H54 (cell line): ENCODE measurements at places on chromosomes 7 and 10.

DNA sequence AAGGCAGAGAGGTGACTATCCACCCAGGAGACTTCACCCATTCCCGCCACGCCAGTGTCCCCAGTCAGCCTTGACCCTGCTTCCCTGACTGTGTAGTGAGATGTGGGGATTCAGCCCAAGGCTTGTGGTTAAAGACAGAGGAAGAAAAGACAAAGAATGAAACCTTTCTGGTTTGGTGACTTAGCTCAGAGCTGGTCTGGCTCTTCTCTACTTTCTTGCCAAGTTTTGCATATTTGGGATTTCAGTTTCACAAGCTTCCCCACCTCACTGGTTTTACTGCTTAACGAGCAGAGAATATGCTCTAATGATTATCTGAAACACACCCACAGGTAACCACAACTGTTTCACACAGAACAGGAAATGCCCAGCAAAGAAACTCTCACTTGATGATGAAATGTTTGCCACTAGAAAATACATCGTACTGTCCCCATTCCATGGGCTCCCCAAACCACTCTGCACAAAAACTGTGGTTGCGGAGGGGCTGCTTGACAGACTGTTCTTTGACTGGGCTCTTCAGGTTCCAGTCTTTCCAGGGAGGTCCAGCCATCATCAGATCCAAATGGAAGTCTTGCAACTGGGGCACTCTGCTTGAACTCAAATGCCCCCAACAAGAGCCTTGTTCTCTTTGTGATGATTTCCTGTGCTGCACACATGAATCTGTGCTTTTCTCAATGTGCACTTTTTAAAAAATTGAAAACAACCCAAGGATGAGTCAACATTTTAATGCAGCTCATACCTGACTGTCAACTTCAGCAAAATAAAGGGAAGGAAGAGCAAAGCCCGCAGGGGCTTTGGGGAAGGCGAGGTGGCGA is 95.5 kb downstream of the CTBP2 start:
- DNase-seq, result no peak

DNA sequence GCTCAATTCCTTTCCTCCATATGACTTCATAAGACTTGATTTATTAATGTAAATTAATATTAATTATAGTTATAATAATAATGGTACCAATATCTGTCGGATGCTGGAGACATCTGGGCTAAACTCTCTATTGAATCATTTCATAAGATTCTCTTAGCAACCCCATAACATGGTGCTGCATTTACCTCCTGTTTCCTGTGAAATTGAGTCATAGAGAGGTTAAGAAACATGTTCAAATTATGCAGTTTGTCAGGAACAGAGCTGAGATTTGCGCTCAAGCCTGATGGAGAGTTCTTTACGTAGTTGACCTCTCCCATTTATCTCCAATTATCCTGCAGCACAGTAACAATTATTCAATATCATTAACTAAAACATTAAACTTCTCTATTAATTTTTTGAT is 621.8 kb upstream of the FZD8 start:
- DNase-seq, result no peak

DNA sequence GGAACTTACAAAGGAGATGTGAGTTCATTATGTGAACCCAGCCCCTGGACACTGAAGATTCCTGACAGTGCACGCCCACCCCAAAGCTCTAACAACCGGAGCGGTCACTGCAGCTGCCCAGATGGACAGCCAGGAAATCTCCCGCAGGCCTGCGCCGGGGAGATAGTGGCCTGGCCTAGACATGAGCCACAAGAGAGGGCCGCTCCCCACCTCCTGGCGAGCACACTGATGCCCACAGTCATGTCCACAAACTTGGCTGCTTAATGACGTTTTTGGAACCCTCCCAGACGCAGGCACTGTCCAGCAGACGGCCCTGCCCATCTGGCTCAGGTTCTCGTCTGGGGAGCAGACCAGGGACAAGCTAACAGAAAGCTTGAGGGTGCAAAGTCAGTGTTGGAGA is 34.2 kb downstream of the TCERG1L start:
- no peak for DNase-seq

- peak; percentile 7 for DNase-seq
Observed at GRCh38 chr7:114048386-114049235, 129.8 kb upstream of the PPP1R3A start.

- no peak for DNase-seq
Observed at GRCh38 chr10:24526085-24526649, 197.5 kb downstream of the ARHGAP21 start.

DNA sequence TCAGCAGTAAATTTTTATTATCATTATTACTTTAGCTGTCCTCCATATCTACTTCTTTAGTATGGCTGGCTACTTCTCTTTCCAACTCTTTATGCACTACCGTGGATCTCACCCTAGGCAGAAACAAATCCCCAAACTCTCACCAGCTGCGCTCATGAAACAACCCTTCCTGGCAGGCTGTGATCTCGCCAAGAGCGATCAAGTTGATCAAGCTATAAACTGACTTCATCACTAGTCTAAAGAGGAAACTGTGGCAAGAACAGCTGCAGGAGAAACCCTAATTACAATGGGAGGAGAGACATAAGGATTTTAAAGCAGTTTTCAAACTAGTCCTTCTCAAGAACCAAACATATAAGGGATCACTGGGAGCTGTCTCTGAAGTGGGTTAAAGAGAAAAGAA is 160.5 kb upstream of the PRSS58 start:
- no peak for DNase-seq

- DNase-seq, result peak; percentile 47
Observed at GRCh38 chr10:27448921-27449320, 55.2 kb upstream of the RAB18 start.

GRCh38 chr10:58642283-58642682 is 129.6 kb downstream of the BICC1 start:
- no peak for DNase-seq

- no peak for DNase-seq
Observed at GRCh38 chr7:81648716-81649115, 121.1 kb downstream of the HGF start.

- no peak for DNase-seq
Observed at GRCh38 chr10:102868911-102869257, 386 bp upstream of the AS3MT start.

- DNase-seq, result no peak
Observed at GRCh38 chr10:8584666-8585065, 530.2 kb downstream of the GATA3 start.

DNA sequence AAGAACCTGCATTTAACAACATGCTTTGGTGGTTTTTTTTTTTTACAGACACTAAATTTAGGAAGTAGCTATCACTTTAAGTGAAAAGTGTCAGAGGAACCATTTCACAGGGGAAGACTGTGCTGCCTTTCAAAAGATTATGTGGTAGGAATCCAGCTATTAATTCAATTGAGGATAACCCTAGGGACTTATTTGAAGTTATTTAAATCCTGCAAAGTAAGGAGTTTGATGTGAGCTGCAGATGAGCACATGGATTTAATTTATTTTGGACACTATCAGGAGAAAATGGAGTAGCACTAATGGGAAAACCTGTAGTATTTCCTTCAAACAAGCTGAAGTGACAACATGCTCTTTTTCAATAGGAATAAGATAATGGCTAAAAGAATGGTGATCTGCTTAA is 419.8 kb downstream of the ANKRD7 start:
- DNase-seq, result no peak

GRCh38 chr7:117667456-117667855 is 187.6 kb downstream of the CFTR start:
- DNase-seq, result no peak

DNA sequence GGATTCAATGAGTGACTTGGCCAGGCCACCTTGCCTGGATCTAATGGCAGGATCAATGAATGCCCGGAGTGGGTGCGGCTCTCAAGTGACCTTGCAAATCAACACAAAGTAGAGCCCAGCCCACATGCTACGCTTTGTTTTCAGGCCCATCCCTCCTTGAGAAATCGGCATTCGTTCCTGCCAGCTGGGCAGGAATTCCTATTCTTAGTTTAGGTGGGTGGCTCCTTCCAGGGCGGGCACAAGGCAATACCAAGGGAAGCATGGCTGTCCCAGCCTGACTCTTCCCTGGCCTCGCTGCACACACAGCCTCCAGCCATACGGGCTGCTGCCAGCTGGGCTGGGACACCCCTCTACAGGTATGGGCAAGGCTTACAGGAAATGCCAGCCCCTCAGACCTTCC is 119.3 kb downstream of the SH3PXD2A start:
- DNase-seq, result no peak

GRCh38 chr7:17009007-17009719 is 127.4 kb upstream of the AGR3 start:
- no peak for DNase-seq

GRCh38 chr7:7239346-7239745 is 57.0 kb downstream of the C1GALT1 start:
- no peak for DNase-seq

GRCh38 chr10:102024799-102025198 is 31.2 kb downstream of the ARMH3 start:
- DNase-seq, result no peak

DNA sequence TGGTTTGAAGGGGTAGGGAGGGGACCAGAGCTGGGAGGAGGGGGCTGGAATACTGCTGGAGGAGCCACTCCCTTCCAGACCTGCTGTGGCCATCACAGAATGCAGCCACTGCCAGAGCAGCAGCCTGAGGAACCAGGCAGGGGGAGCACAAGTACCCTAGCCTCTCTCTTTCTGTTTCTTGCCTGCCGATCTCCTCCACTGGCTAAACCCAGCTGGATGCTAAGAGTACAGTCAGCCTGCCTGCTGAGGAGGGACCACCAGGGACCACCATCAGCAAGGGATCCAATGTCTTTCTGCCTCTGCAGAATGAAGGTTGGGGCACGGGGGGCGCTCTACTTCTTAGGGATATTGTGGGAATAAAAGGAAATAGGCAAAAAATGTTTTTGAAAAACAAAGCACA is 4.7 kb downstream of the BLVRA start:
- DNase-seq, result no peak

DNA sequence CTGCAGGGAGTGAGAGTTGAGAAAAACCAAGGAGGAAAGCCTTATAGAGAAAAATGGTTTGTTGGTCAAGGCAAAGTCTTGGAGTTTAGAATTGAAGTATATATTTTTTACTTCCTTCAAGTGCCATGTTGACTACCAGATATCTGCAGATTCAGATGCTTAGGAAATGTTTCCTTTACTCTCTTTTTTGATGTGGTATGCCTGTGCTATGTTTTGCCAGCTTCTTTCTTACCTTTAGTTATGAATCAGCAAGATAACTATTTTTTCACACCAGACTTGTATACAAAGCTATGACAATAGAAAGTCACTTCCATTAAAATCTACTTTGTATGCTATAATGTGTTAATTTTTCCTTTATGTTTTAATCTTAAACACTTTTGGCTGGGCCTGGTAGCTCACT is 3.6 kb downstream of the R3HCC1L start:
- DNase-seq, result no peak

DNA sequence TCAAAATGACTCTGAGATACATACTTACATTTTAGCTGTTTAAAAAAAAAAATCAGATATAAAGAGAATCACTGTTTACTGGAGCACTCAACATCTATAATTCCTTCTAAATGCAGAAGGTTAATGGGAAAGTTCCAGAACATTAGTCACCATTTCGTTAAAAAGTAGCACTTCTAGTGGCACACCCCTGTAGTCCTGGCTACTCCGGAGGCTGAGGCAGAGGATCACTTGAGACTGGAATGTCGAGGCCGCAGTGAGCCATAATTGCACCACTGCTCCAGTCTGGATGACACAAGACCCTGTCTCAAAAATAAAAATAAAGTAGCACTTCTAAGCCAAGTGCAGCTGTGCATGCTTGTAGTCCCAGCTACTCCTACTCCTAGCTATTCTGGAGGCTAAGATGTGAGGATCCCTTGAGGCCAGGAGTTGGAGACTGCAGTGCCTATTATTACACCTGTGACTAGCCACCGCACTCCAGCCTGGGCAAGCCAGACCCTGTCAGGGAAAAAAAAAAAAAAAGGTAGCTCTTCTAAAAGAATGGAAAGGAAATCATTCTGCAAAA is 2.2 kb downstream of the FGFBP3 start:
- no peak for DNase-seq

DNA sequence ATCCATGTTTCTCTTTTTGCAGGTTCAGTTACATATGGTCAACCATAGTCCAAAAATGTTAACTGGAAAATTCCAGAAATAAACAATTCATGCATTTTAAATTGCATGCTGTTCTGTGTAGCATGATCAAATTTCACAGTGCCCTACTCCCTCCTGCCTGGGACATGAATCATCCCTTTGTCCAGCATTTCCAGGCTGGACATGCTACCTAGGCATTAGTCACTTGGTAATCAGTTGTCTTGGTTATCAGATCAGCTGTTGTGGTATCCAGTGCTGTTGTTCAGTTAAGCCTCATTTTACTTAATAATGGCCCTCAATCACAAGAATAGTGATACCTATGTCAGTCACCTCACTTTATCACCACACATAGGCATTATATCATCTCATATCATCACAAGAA is 7.3 kb upstream of the PNLIP start:
- no peak for DNase-seq

- no peak for DNase-seq
Observed at GRCh38 chr7:135901585-135902540, 75.3 kb downstream of the MTPN start.

- no peak for DNase-seq
Observed at GRCh38 chr7:134905375-134905774, 80.9 kb upstream of the AGBL3 start.

GRCh38 chr7:47347346-47347745 is 234.6 kb downstream of the TNS3 start:
- no peak for DNase-seq

DNA sequence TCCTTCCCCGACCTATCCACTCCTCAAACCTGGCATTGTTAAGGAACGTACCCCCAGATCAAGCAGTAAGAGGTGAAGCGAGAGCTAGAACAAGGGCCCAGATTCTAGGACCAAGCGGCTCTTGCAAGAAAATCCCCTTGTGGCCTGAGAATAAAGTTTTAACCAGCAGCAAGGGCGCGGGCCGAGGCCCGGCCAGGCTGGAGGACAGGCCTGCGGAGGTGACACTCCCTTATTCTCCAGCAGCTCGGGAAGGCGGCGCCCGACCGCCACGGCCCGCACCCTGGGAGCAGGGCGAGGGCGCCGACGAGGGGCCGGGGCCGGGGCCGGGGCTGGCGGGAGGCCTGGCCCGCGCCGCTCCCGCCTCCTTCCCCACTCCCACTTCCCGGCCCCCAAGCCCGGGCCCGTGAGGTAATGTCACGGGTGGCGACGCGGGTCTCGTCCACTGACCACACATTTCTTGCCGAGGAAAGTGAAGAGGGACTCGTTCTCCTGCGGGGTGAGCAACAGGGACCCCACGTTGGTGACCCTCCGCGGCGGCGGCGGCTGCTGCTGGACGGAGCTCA is 551 bp downstream of the WASL start:
- DNase-seq, result peak; percentile 19

DNA sequence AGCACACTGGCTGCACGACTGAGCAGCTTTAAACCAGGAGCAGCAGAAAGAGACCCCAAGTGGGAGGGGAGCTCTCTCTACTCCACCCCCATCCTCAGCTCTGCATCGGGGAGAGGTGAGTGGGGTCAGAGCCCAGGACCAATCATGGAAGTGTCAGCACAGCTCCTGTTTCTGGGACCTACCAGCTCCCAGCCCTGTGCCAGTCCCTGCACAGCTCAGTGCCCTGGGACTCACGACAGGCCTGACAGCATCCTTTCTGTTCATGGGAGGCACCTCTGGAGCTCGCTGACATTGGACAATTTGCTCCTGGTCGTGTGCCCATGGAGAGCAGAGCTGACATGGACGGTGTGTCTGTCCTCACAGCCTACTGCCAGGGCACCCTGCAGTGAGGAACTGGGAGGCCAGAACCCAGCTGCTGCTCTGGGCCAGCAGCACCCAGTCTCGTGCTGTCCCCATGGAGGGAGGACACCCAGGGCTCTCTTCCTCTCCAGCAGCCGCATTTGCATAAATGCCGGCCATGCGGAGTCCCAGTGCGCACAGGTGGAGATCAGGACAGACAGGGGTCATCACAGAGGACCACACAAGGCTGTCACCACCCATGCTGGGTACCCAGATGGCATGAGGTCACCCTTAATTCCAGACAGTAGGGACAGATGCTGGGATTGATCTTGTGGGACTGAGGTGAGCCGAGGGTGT is 45.9 kb upstream of the MSMB start:
- DNase-seq, result no peak
